ENCODE measurements at places on chromosomes 7 and 10.
A peak's percentile ranks its signal among the peaks of the same experiment; 100 is the strongest.

DNA sequence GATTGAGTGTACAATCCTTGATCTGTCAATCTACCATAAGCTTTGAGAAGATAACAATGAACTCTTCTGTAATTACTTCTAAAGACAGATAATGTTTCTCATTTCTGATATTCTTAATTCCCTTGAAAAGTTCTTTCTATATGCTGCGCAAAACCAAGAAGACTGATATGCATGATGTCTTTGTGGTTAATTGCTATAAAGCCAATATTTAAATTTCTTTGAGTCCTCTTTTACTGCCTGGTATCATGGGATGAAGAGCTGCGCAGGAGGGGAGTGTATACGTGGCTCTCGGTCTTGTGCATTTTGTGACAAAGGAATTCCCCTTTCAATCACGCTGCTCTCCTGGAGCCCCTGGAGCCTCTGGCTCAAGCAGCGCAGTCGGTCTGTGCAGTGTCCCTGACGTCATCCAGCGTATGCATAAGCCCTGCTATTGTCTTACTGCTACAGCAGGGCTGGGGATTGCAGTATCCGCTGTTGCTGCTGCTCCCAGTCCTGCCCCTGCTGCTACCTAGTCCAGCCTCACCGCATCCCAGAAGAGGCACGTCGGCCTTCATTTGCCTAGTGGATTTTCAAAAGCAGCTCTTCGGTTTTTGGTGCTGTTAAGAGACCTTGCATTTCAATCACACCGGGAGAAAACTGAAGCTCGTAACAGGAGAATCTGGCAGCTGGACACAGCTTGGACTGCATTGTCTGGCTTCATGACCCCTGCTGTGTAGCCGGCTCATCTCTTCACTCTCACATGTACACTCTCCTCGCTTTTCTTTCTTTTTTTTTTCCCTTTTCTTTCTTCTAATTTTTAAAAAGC lies 66.7 kb downstream of the ST7 start:
- DNase-seq: peak; percentile 95

GRCh38 chr10:97069576-97070362 lies 116.0 kb downstream of the SLIT1 start:
- no peak for DNase-seq

GRCh38 chr7:150737265-150738055 lies at the start of gene GIMAP5:
Gene GIMAP5, plus strand, starts transcription at chr7:150737418. Its CDS starts 3,467 bp downstream, at chr7:150740885.
- DNase-seq: no peak

DNA sequence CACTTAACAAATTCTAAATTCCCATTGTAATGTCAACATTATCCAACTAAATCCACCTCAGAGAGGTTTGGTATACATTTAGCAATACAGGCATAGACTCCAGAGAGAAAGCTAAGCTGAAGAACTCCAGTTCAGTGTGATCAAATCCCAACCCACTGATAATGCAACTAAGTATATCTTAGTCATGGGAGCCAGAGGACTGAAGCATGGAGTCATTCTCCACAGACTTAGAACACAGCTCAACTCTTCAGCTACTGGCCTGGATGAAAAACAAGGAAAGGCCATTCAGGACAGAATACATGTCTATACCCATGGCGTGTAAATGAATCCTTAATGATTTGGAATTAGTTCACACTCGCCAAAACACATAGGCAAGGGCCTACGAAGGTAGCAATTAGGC lies 27.9 kb downstream of the NOC3L start:
- DNase-seq: no peak

DNA sequence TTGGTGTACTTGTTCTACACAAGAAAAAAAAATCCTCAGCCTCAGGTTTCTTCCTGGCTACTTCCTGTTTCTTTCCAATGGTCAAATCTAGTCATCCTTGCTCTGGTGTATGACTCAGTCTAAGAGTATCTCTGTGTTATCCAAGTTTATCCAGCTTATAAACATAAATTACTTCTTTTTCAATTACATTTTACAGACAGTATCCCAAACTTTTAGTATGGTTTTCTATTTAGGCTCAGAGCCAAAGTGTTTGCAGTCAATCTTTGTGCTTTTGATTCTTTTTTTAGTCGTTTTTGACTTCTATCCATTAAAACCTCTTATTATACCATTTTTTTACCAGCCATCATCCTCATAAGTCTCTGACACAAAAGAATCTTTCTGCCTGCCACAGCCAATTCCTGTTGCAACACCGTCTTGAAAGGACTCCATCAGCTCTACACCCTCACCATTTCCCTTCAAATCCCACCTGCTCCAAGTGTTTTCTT lies 294.6 kb downstream of the PTEN start:
- no peak for DNase-seq

- no peak for DNase-seq
Measured at GRCh38 chr10:71774916-71775702, 1.8 kb upstream of the VSIR start.
